ENCODE measurements at places on chromosomes 12 and 14.
A peak's percentile ranks its signal among the peaks of the same experiment; 100 is the strongest.

DNA sequence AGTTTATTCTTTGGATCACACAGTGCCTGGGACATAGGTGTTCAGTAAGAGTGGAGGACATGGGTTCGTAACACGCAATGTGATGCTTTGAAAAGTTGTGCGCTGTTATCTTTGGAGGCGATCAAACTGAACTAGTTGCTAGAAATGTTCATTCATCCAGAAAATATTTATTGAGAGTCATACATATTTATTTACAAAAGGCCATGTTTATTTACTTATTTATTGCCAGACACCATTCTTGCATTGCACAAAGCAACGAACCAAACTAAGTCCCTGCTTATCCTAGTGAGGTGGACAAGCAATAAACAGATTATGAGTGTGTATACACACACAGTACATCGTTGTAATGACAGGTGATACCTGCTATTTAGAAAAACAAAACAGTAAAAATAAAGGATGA is 12.6 kb downstream of the BHLHE41 start:
- no peak for DNase-seq

DNA sequence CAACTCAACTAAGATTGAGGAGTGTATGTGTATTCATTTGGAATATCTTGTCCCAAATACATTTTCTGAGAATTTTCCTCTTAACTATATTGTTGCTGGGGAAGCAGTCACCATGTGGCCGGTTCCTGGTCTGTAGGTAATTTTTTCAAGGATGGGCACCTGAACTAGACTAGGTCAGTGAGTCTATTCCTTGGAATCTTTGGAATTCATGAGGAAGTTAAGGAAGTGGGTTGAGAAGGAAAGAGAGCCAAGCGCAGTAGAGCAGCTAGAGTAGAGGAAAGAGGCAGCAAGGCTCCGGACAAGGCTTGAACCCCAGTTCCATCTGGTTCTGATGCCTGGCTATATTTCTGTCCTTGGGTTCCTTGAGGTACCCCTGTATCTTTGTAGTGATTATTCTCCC is 183.7 kb downstream of the DACT1 start:
- DNase-seq = no peak

- DNase-seq = no peak
Observed at GRCh38 chr12:18690653-18691052, 47.2 kb downstream of the PLCZ1 start.

GRCh38 chr12:75526655-75527511 is 15.5 kb upstream of the KRR1 start:
- DNase-seq = no peak

- DNase-seq = no peak
Observed at GRCh38 chr12:52949413-52950331, 754 bp downstream of the KRT18 start.

- DNase-seq = peak; percentile 68
Observed at GRCh38 chr12:107317751-107318555, 224.6 kb upstream of the CRY1 start.

DNA sequence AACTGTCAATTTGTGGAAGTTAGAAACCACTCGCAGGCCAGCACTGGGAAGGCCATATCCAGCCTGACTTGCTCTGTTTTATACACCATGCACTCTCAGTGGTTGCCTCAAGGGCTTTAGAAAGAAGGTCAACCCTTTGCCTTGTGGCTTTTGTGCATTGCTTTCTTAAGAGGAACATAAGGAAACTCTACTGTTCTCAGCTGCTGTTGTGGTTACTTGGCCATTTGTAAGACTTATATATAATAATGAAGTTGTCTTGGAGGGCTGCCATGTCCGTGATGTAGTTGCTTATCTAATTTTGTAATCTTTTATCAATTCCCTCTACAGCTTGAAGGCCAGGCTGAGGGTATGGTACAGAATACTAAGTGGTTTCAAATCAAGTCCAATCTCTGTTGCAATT is 637.8 kb downstream of the DIO2 start:
- DNase-seq = no peak
